ENCODE measurements at places on chromosomes 2 and 18. TPM values are rescaled to one million over a fixed set of nuclear protein-coding genes. Genes with fewer than 3 reads are reported as not detected.

FSIP2 gene
- 8.4 TPM for total RNA-seq

FAM228B gene
- total RNA-seq, result 12.8 TPM

POTEJ gene
- total RNA-seq, result not detected

TLX2 gene
- 0.27 TPM for total RNA-seq

ALLC gene
- total RNA-seq, result not detected

GPBAR1 gene
- 0.18 TPM for total RNA-seq
